AG04449 (cell line): ENCODE measurements at places on chromosomes 11 and 22.

DNA sequence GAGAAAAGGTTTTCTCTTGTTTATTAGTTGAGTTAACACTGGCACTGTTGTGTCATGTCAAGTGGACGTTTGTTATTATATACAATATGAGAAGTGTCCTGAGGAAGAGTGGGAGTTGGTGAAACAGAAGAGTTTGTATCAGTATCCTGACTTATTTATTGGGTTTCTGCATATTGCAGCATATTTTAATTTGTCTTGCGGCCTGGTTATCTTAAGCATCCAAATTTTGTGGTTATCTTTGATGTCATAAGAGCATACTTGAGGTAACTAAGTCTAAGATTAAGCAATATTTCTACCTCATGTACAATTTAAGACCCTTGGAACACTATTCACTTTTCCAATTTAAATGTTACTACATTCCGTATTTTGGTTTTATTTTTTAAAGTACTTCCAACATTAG is 103.5 kb downstream of the DDX10 start:
- DNase-seq: no peak

GRCh38 chr11:83801799-83802198 is 515.6 kb upstream of the CCDC90B start:
- no peak for DNase-seq

DNA sequence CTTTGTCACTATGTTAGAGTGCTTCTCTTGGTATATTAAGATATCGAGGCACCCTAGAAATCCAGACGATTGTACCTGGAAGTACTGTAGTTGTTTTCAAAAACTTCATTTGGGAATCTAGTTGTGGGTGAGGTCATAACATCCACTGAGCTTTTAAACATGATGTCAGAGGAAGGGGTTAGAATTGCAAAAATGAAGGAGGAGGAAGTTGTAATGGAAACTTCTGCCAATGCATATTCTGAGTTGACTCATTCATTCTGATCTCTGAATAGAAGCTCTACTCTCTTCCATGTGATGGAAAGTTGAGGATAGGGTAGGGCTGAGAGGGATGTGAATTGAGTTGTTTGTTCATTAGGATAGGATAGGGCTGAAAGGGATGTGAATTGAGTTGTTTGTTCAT is 7.7 kb downstream of the CD44 start:
- no peak for DNase-seq

DNA sequence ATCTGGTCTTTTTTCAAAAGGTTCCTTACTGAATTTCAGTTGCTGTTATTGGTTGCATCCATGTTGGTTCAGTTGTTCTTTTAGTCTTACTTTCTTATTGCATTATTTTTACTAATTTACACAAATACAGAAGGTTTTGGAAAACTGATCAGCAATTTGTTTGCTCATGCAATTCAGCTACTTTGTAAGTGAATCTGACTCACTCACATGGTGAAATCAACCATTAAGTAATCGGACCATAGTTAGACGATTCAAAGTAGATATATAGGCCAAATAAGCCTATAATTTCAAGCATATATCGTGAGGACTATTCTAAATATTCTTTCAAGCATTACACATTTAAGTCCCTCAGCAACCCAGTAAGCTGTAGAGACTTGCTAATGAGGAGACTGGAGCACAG is 41.7 kb downstream of the CCDC83 start:
- DNase-seq: no peak

- no peak for DNase-seq
Measured at GRCh38 chr11:87917111-87917510, 258.1 kb downstream of the RAB38 start.

GRCh38 chr11:11122749-11123148 is 230.3 kb downstream of the CSNK2A3 start:
- no peak for DNase-seq

- no peak for DNase-seq
Measured at GRCh38 chr22:42909363-42910058, 52.4 kb upstream of the ARFGAP3 start.

GRCh38 chr11:70470127-70470526 is 71.8 kb downstream of the CTTN start:
- no peak for DNase-seq

DNA sequence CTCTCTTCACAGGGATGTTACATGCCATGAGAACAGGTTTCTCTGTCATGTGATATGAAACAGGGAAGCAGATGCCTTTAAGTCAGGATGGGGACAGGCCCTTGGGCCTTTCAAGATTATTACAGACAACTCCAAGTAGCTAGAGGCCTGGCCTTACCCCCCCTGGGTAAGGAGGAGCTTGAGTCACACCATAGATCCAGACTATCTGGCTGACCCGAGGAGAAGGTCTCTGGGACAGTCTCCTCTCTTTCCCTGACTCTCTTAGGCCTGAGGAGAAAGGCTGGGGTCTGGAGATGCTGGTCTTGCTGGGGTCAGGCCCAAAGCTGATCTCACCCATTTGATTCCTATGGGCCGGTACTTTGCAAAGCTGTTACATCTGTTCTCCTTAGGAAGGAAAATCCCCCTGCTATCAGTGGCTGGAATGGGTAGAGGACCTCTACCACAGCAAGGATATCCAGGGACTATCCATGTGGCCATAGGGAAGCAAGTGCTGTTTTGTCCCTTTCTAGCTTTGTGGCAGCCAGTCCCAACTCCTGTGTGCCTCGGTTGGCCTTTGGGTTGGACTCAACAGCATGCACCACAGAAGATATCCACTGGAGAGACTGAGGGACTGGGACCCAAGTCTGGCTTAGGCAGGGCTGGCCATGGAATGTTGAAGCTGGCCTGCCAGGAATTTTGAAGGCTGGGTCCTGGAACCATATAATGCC is 25.2 kb downstream of the RELT start:
- no peak for DNase-seq

DNA sequence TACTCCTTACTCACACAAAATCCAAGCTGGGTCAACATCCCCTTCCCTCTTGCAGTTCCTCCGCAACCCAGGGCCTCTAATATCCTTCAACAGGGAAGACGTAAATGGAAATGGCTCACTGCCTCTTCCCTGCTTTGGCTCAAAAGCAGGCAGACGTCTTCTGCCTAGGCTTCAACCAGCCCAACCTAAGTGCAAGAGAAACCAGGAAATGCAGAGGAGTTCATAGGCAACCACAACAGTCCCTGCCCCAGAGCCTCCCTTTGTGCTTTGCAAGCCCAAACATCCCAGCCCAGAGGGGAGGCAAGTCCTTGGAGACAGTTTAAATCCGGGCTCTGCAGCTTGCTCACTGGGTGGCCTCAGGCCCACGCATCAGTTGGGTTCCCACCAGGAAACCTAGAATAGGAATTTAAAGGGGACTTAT is 33.3 kb downstream of the CD6 start:
- DNase-seq: no peak

DNA sequence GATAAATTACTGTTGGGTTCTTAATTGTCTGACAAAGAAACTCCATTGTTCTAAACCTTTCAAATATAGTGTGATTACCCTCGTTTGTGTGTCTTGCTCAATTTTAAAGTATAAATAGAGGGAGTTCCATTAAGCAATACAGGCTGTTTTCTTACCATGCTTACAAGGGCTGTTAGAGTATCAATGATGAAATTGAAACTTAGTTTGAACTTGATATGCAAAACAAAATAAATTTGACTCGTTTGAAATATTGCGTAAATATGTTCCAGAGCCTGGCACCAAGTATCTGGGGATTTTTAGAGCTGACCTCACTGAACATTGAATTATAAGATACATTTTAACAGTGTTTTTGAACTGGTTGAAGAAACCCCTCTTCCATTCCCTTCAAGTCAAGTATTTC is 31.7 kb downstream of the TEAD1 start:
- no peak for DNase-seq

- DNase-seq: peak; percentile 3
Measured at GRCh38 chr11:126007238-126007637, 55.4 kb downstream of the CDON start.

DNA sequence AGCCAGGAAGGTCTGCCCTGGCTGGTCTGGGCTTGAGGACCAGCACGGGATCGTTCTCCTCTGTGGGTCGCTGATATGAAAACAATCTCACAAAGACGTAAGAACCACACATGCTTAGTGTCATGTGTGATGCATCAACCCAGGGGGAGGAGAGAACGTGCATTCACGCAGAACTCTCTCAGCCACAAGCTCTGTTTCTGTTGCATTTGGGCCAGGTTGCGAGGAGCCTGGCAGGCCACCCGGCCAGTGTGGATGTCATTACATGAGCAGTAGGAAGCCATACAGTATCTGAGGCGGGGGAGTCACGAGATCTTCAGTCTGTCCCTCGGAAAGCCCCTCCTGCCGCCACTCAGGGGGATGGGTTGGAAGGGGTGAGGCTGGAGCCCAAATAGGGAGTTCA is 53.1 kb upstream of the KCNQ1OT1 start:
- DNase-seq: no peak

- no peak for DNase-seq
Measured at GRCh38 chr11:116406042-116406441, 366.7 kb downstream of the BUD13 start.
